NCI-H774 (cell line): ENCODE measurements at places on chromosomes 16 and 17.

GRCh38 chr16:89431158-89431584 lies 59.2 kb downstream of the ANKRD11 start:
- DNase-seq, result no peak

DNA sequence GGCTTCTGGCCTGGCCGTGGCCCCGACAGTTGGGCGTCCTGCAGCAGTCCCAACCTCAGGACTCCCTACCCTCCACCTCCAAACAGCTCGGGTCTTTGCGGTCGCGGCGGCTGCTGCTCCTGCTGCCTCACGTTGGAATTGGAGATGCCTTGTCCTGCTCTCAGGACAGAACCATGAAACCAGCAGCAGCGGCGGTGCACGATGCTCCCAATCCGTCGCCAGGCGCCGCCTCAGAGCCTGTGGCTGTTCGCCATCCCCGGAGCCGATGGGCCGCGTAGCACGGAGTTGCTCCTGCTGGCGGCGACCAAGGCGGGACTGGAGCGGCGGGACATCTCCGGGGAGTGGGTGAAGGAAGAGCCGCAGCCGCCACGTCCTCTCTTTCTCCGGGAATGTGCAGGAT lies 1965.9 kb downstream of the TP53TG3F start:
- no peak for DNase-seq

GRCh38 chr17:28715217-28715616 lies 2.5 kb downstream of the RAB34 start:
- DNase-seq, result no peak

- no peak for DNase-seq
These were observed 35.0 kb downstream of the GAN start for GRCh38 chr16:81349608-81350305.

GRCh38 chr17:67562005-67562404 lies 155.7 kb upstream of the NOL11 start:
- no peak for DNase-seq

GRCh38 chr17:37779554-37779953 lies 34.7 kb upstream of the HNF1B start:
- DNase-seq, result no peak

- no peak for DNase-seq
These were observed 6.1 kb upstream of the G6PC1 start for GRCh38 chr17:42894283-42895184.

- DNase-seq, result no peak
These were observed 3.5 kb downstream of the CDH13 start for GRCh38 chr16:82630219-82630618.

- DNase-seq, result no peak
These were observed 50.3 kb downstream of the KSR1 start for GRCh38 chr17:27506348-27507218.

DNA sequence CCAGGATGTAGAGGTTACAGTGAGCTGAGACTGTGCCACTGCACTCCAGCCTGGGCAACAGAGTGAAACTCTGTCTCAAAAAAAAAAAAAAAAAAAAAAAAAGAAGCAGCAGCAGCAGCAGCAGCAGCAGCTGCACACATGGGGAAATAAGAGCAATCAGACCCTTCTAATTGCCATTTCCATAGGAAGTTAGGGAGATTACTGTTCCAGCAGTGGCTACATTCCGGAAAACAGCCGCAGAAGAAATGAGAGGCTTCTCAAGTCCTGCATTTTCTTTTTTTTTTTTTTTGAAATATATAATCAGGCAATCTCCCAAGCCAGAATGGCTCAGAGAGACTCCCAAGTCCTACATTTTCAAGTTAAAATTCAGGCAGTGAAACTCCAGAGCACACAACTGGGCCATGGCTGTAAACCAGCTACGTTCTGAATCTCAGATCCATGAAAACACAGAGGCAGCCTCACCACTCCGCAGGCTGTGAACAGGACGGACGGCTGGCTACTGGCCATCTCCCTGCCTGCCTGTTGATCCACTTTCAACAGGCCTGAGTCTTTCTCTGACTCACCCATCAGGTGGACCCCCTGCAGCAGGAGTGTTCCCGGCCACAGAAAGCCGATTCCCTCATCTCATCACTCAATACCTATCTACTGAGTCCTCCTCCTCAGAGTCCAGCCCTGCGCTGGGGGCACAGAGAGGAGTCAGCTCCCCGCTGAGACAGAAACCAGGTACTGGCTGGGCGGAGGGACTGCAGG lies 15.0 kb downstream of the TRPV1 start:
- no peak for DNase-seq

GRCh38 chr16:46920402-46921068 lies 36.4 kb downstream of the GPT2 start:
- DNase-seq, result no peak

- no peak for DNase-seq
These were observed 20.7 kb upstream of the SP2 start for GRCh38 chr17:47875011-47875985.

DNA sequence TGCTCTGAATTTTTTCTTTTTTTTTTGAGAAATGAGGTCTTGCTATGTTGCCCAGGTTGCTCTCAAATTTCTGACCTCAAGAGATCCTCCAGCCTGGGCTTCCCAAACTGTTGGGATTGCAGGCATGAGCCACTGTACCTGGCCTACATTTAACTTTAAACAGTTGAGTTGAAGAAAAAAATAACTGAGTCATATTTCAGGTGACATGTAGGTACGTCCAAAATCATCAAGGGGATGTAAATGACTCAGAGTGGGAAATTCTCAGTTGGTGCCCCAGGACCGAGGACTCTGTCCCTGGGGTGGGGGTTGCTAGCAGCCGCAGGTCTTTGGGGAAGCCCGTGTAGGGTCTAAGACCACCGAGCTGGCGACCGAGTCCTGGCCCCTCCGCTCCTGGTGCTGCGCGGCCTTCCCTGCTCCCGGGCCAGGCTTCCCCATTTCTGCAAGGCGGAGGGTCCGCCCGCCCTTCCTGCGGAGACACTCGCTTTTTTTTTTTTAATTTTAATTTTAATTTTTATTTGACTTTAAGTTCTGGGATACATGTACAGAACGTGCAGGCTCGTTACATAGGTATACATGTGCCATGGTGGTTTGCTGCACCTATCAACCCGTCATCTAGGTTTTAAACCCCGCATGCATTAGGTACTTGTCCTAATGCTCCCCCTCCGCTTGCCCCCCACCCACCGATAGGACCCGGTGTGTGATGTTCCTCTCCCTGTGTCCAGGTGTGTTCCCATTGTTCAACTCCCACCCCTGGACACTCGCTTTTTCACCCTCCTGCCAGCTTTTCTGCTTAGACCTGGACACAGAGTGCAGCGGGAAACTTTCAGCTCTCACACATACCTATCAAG lies 12.7 kb upstream of the N4BP1 start:
- no peak for DNase-seq

GRCh38 chr16:4767872-4768548 lies 1.0 kb upstream of the ZNF500 start:
- no peak for DNase-seq

GRCh38 chr16:19130852-19131824 lies 17.4 kb downstream of the ITPRIPL2 start:
- no peak for DNase-seq

DNA sequence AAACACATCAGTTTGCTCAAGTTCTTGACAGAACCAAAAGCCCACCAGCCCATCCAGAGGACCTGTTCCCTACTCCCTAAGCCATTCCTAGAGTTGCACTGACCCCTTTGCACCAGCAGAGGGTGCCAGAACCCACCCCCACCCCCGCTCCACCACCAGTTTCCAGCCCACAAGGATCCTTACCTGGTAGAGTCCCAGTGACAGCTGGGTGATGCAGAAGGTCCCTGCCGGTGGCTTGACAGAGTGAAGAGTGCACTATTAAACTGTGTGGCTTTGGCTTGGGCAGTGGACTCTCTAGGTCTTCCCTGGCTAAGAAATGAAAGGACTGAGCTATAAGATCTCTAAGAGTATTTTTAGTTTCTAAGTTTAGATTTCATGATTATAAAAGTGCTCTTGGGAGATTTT lies 73.3 kb upstream of the MTMR4 start:
- peak; percentile 24 for DNase-seq

DNA sequence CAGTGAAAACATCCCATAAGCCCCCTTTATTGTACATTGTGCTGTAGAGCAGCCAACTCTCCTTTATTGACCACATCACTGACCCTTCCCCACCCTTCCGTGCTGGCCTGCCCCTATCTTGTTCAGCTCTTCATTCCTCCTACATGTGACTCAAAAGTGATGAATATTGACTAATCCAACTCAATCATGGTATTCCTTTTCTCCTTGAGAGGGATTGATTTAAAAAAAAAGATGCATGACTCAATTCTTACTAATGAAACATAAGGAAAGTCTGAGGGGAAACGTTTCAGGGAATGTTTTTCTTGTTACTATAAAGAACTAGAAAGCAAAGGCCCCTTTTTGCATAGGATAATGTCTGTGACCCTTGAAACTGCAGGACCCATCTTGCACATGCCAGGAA lies 125.2 kb upstream of the SOX9 start:
- DNase-seq, result no peak

GRCh38 chr16:21277927-21278706 lies at the start of gene CRYM:
Gene CRYM (minus strand): TSS chr16:21278290. CDS start chr16:21278251, 39 bp downstream.
- peak; percentile 56 for DNase-seq

DNA sequence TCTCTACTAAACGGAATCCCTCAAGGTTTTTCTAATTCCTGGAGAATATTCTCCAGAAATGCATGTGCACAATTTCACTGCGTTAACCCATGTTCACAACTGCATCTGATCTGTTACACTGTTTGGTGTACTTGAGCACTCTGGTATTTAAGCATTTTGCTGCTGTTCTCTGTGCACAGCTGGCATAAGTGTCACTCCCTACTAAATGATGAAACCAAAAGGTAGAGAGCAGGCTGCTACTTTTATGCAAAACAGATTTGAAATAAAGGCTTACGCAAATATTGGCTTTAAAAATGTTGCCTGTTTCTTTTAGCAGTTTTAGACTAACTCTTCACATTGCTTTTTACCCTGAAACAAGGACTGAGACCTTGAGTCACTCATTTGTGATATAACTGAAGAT lies 41.7 kb downstream of the ESRP2 start:
- DNase-seq, result no peak

DNA sequence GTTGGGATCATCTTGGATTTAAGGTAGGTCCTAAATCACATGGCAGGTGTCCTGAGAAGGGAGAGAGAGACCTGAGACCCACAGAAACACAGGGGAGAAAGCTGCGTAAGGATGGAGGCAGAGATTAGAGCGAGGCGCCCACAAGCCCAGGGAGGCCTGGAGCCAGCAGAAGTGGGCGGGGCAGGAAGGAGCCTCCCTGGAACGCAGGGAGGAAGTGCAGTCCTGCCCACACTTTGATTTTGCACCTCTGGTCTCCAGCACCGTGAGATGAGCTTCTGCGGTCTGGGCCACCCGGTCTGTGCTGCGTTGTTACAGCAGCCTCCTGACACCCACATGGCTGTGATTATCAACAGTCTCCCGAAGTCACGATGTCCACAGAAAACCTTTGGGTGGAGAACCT lies 6.4 kb downstream of the DNASE1L2 start:
- no peak for DNase-seq

DNA sequence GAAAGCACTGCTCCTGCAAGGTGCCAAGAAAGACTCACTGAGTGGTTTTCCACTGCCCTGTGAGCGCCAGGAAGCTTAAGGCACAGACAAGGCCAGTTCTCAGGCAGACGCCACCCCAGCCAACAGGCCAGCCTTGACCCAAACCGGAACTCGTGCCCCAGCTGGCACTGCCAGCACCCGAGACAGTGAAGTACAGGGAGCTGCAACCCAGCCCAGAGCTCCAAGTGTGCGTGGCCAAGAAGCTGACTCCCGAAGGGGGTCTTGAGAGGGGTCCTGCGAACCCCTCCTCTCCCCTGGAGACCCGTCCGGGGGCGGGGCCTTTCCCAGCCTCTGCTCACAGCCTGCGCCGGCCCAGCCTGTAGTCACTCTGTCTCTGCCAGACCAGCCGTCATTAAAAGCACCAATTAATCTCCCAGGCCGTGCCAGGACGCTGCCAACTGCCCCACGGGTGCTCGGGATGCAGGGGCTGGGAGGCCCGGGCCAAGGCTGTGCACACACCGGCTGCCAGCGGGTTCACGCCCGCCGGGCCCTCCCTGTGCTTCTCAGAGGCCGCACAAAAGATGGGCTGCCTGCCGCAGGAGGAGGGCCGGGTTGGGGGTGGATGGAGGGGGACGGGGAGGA lies 4.4 kb upstream of the SOX8 start:
- no peak for DNase-seq

GRCh38 chr17:61010661-61011170 lies 333.1 kb downstream of the BCAS3 start:
- no peak for DNase-seq

DNA sequence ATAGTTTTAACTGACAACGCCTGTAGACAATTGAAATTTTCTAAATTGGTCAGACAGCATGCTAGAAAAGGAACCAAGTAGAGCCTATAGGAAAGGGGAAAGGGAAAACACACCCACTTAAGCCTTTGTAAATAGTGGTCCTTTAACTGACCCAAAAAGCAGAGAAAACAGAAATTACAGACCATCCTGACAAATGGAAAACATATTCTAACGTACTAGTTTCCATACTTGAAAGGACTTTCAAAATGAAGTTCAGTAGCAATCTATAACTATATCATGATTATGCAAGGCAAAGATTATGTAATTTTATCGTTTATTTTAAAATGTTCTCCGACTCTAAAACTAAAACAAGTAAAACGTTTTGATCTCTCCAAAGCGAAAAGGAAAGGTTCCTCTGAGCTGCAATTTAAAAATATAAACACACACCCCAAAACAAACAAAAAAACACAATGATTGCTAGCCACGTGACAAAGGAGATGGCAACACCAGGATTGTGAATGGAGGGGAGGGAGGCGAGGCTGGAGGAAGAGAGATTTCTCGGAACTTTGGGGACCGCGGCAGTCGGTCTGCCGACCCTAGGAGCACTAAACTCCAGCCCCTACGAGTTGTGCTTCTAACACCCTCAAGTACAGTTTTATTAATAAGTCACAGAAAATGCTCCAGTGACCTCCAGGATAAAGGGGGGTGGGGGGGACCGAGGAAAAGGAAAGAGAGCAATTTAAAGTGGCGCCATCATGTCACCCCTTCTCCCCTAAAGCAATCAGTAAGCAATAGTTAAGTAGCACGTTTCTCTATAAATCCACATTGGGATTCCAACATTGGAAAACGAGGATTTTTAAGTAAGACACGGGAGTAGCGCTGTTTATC lies 1.7 kb downstream of the KANSL1 start:
- peak; percentile 44 for DNase-seq

DNA sequence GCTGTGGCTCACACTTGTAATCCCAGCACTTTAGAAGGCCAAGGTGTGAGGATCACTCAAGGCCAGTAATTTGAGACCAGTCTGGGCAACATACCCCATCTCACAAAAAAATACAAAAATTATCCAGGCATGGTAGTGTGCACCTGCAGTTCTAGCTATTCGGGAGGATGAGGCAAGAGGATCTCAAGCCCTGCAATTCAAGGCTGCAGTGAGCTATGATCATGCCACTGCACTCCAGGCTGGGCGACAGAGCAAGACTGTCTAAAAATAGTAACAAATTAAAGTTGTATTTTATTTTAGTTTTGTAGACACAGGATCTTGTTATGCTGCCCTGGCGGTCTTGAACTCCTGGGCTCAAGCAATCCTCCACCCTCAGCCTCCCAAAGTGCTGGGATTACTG lies 18.2 kb downstream of the USP31 start:
- no peak for DNase-seq

- DNase-seq, result no peak
These were observed 224.9 kb upstream of the FOXF1 start for GRCh38 chr16:86285421-86285820.

GRCh38 chr17:78242024-78242742 lies 10.8 kb downstream of the TMEM235 start:
- no peak for DNase-seq
